ENCODE measurements at places on chromosomes 6 and 20. TPM values are rescaled to one million over a fixed set of nuclear protein-coding genes. Genes with fewer than 3 reads are reported as not detected.

DNA sequence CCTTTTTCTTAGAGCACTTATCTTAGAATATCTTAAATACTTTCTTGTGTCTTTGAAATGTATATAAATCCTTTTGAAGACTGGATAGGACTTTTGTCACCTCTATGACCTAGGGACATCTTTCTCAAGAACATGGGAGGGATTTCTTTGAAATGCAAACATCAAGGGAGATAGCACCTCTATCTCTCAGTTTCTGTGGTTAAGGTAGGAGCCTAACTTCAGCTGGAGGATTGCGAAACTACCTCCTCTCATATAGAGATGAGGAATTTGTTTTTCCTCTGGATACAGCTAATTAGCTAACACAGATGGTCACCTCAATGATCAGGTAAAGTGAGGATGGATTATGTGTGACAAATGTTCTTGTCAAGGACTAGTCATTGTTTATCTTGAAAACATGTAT, 631.3 kb upstream of the IMPG1 start:
- no peak overlapping the region for H3K4me3 ChIP-seq
- H3K27ac ChIP-seq: no peak overlapping the region
- no peaks in the 10 kb centered on the region for H3K27me3 ChIP-seq
- no peak for DNase-seq

DNA sequence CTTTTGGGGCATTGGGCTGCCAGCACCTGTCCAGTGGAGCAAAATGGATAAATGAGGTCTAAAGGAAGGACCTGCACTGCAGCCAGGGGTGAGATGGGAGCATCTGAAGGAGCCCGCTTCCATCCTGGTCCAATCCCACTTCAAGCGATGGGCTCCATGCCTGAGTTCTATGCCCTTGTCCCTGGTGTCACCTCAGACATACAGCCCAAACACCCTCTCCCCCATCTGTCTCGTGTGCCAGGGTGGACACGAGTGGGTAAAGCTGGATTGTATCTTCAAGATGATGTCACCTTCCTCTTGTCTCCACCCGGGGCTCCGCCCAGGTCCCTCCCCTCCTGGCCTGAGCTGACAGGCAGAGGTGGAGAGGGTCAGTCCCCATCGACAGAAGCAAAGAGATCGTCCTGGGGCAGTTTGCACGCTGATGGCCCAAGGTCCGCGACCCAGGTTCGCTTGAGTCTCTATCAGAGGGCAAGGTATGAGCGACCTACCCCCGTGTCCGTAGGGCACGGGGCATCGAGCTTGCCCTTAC, 544 bp downstream of the SMIM29 start:
- peaks cover 21% of the 10 kb centered on the region for H3K4me1 ChIP-seq
- peak overlapping the region; percentile 71 for H3K27ac ChIP-seq
- H3K27me3 ChIP-seq: no peaks in the 10 kb centered on the region

GRCh38 chr6:1007159-1007558, 304.7 kb upstream of the FOXQ1 start:
- H3K4me3 ChIP-seq: no peak overlapping the region
- H3K27me3 ChIP-seq: peaks cover 4% of the 10 kb centered on the region
- H3K27ac ChIP-seq: no peak overlapping the region
- no peaks in the 10 kb centered on the region for H3K36me3 ChIP-seq
- no peaks in the 10 kb centered on the region for H3K4me1 ChIP-seq

DNA sequence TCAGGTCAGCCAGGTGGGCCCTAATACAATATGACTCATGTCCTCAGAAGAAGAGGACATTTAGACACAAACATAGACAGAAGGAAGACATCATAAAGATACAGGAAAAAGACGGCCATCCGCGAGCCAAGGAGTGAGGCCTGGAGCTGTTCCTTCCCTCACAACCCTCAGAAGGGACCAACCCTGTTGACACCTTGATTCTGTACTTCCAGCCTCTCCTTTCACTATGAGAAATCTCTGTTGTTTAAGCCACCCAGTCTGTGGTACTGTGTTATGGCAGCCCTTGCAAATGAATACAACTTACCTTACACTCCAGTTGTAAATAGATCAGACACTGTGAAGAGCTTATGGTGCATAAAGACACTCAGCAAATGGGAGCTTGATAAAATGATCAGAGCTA, 199.7 kb downstream of the SAMD5 start:
- no peaks in the 10 kb centered on the region for H3K36me3 ChIP-seq
- no peaks in the 10 kb centered on the region for H3K27me3 ChIP-seq
- no peak for DNase-seq
- no peak overlapping the region for H3K4me3 ChIP-seq
- H3K4me1 ChIP-seq: no peaks in the 10 kb centered on the region

DNA sequence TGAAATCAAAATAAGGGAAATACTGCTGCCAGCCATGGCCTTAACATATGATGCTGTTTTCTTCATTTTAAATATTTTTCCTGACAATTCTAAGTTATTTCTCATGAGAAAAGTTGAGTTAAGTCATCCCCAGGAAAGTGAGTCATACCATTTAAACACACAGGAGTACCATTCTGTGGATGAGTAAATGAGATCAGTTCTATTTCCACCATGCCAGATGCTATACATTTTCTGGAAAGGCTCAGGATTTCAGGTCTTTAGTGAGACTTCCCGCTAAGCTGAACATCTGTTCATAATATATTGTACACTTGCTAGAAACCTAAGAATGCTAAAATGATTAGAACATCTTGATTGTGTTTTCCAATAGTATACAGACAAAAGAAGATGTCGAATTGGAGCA, 256.2 kb upstream of the MANEA start:
- no peak overlapping the region for H3K4me3 ChIP-seq
- no peak overlapping the region for H3K27ac ChIP-seq
- H3K27me3 ChIP-seq: no peaks in the 10 kb centered on the region
- no peaks in the 10 kb centered on the region for H3K4me1 ChIP-seq
- peak; percentile 59 for DNase-seq

- no peaks in the 10 kb centered on the region for H3K27me3 ChIP-seq
- H3K36me3 ChIP-seq: no peaks in the 10 kb centered on the region
- H3K4me1 ChIP-seq: peaks cover 2% of the 10 kb centered on the region
- no peak overlapping the region for H3K27ac ChIP-seq
- DNase-seq: no peak
These were observed 65.5 kb upstream of the FABP7 start for GRCh38 chr6:122714059-122714458.

GRCh38 chr20:46915575-46916257, 21.1 kb downstream of the EYA2 start:
- no peaks in the 10 kb centered on the region for H3K27me3 ChIP-seq
- H3K36me3 ChIP-seq: no peaks in the 10 kb centered on the region
- no peaks in the 10 kb centered on the region for H3K4me1 ChIP-seq
- DNase-seq: no peak

GRCh38 chr6:113380591-113380990, 476.6 kb upstream of the MARCKS start:
- H3K4me3 ChIP-seq: no peak overlapping the region
- no peak for DNase-seq
- peaks cover 13% of the 10 kb centered on the region for H3K4me1 ChIP-seq
- H3K27me3 ChIP-seq: no peaks in the 10 kb centered on the region
- no peak overlapping the region for H3K27ac ChIP-seq

- H3K4me1 ChIP-seq: no peaks in the 10 kb centered on the region
- no peak for DNase-seq
- H3K27ac ChIP-seq: no peak overlapping the region
These were observed 193.5 kb downstream of the LRFN2 start for GRCh38 chr6:40393641-40394040.

- H3K4me3 ChIP-seq: no peak overlapping the region
- H3K27ac ChIP-seq: no peak overlapping the region
- DNase-seq: no peak
- no peaks in the 10 kb centered on the region for H3K36me3 ChIP-seq
These were observed 249.1 kb downstream of the QKI start for GRCh38 chr6:163663575-163663974.

DNA sequence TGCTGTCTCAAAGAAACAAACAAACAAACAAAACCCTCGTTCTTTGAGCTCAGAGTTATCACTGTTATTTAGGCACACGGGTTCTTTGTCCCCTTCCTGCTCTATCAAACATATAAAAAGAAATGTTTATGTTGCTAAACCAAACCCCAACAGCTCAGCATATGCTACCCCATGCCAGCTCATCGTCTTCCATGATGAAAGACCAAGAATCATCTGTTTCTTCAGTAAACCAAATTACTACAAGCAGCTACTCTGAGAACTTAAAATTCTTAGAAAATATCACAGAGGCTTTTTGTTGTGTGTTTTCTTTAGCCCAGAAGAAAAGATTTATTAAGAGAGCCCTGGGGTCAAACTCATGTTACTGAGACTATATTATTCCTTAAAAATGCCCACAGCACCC, 4.7 kb downstream of the TRERF1 start:
- no peaks in the 10 kb centered on the region for H3K27me3 ChIP-seq
- no peaks in the 10 kb centered on the region for H3K36me3 ChIP-seq
- DNase-seq: no peak
- peaks cover 18% of the 10 kb centered on the region for H3K4me1 ChIP-seq

- H3K4me3 ChIP-seq: no peak overlapping the region
- no peak for DNase-seq
- H3K36me3 ChIP-seq: no peaks in the 10 kb centered on the region
- no peaks in the 10 kb centered on the region for H3K4me1 ChIP-seq
- no peak overlapping the region for H3K27ac ChIP-seq
These were observed 404.7 kb downstream of the PTPRT start for GRCh38 chr20:42785041-42785440.

- peaks cover 3% of the 10 kb centered on the region for H3K27me3 ChIP-seq
- H3K27ac ChIP-seq: no peak overlapping the region
These were observed 23.5 kb upstream of the ATRN start for GRCh38 chr20:3447321-3447720.

GRCh38 chr20:58652606-58653294, 1.7 kb downstream of the STX16 start:
- H3K27me3 ChIP-seq: no peaks in the 10 kb centered on the region
- peak overlapping the region; percentile 100 for H3K4me3 ChIP-seq
- H3K36me3 ChIP-seq: no peaks in the 10 kb centered on the region

- peaks cover 4% of the 10 kb centered on the region for H3K36me3 ChIP-seq
- H3K27me3 ChIP-seq: no peaks in the 10 kb centered on the region
- DNase-seq: no peak
- H3K27ac ChIP-seq: no peak overlapping the region
- peaks cover 12% of the 10 kb centered on the region for H3K4me1 ChIP-seq
- H3K4me3 ChIP-seq: no peak overlapping the region
These were observed 120.7 kb downstream of the DST start for GRCh38 chr6:56521976-56522375.

GRCh38 chr20:49608752-49609670, 41.1 kb upstream of the PTGIS start:
- H3K27ac ChIP-seq: no peak overlapping the region
- no peak overlapping the region for H3K4me3 ChIP-seq
- peak; percentile 29 for DNase-seq
- peaks cover 2% of the 10 kb centered on the region for H3K4me1 ChIP-seq
- no peaks in the 10 kb centered on the region for H3K36me3 ChIP-seq

- H3K27me3 ChIP-seq: no peaks in the 10 kb centered on the region
- H3K4me1 ChIP-seq: peaks cover 2% of the 10 kb centered on the region
- no peak overlapping the region for H3K4me3 ChIP-seq
- no peak overlapping the region for H3K27ac ChIP-seq
- no peaks in the 10 kb centered on the region for H3K36me3 ChIP-seq
- no peak for DNase-seq
These were observed 21.9 kb upstream of the PTPN1 start for GRCh38 chr20:50488236-50488806.

DNA sequence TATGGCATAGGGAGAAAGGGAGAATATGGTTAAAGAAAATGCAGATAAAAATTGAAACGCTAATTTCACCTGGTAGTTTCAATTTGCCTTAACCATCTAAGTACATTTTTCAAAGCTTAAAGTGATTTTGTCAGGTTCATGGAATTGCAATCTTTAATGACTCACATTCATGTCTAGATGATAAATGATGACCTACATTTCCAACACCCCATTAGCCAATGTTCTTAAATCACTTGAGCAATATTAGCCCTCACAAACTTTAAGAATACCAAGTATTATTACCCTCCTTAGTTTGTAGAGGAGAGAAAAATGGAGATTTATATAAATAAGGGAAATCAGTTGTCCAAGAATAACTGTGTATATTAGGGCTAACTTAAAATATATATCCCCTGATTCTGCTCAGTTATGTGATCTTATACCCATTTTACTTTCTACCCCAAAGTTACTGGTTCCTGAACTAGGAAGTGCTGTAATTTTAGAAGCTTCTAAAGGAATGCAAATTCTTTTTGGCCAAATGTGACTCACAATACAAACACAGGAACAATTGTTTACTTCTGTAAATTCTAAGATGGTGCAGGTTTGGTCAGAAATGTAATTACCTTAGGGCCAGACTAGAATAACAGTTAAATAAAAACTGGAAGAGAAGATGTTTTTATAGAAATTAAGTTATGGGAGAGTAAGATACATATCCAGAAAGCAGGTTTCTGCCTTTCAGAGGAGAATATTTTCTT, 34.5 kb downstream of the TPBG start:
- H3K27me3 ChIP-seq: no peaks in the 10 kb centered on the region
- H3K36me3 ChIP-seq: no peaks in the 10 kb centered on the region
- H3K27ac ChIP-seq: no peak overlapping the region
- no peak overlapping the region for H3K4me3 ChIP-seq
- peak; percentile 68 for DNase-seq
- H3K4me1 ChIP-seq: peaks cover 13% of the 10 kb centered on the region

DNA sequence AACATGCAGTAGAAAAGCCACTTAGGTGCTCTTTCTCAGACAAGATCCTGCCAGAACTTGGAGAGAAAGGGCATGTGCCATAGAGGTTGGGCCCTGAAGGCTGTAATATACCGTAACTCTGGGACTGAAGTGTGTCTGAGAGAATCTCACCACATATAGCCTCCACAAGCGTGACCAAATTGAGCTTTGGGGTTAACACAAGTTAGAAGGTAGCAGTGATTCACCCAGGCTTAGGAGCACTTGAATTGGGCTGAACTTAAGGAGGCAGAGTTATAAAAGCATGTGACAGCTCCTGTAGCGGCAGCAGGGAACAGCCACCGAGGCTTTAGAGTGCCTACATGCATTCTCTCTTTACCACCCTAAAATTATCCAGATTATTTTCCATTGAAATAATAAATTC, 361.6 kb downstream of the PHF3 start:
- H3K4me1 ChIP-seq: no peaks in the 10 kb centered on the region
- H3K27me3 ChIP-seq: no peaks in the 10 kb centered on the region
- no peak overlapping the region for H3K27ac ChIP-seq
- no peak overlapping the region for H3K4me3 ChIP-seq
- no peaks in the 10 kb centered on the region for H3K36me3 ChIP-seq

- H3K36me3 ChIP-seq: no peaks in the 10 kb centered on the region
- H3K4me1 ChIP-seq: no peaks in the 10 kb centered on the region
- H3K4me3 ChIP-seq: no peak overlapping the region
- H3K27ac ChIP-seq: no peak overlapping the region
- DNase-seq: peak; percentile 38
These were observed 166.7 kb upstream of the ADGRB3 start for GRCh38 chr6:68468244-68468884.

Gene ENPP3
- 0.26 TPM for total RNA-seq

Gene TPD52L1
- 41.0 TPM for total RNA-seq

Gene PLG
- total RNA-seq: not detected

Gene ROMO1
- total RNA-seq: 118 TPM

Gene RSPO4
- not detected for total RNA-seq

Gene FAM162B
- total RNA-seq: 13.1 TPM

Gene RTF2
- total RNA-seq: 86.3 TPM

Gene MAP1LC3A
- total RNA-seq: 21.8 TPM

Gene RAD21L1
- not detected for total RNA-seq

Gene KHDC1L
- total RNA-seq: not detected

Gene SNX3
- 182 TPM for total RNA-seq

Gene MAP7
- total RNA-seq: 1.5 TPM

Gene PROKR2
- total RNA-seq: not detected

Gene C20orf202
- total RNA-seq: under 0.01 TPM

Gene NOX3
- not detected for total RNA-seq
